Fibroblast of lung (primary cell): ENCODE measurements at places on chromosomes 2 and 18. TPM values are rescaled to one million over a fixed set of nuclear protein-coding genes. Genes with fewer than 3 reads are reported as not detected.
A peak's percentile ranks its signal among the peaks of the same experiment; 100 is the strongest.

DNA sequence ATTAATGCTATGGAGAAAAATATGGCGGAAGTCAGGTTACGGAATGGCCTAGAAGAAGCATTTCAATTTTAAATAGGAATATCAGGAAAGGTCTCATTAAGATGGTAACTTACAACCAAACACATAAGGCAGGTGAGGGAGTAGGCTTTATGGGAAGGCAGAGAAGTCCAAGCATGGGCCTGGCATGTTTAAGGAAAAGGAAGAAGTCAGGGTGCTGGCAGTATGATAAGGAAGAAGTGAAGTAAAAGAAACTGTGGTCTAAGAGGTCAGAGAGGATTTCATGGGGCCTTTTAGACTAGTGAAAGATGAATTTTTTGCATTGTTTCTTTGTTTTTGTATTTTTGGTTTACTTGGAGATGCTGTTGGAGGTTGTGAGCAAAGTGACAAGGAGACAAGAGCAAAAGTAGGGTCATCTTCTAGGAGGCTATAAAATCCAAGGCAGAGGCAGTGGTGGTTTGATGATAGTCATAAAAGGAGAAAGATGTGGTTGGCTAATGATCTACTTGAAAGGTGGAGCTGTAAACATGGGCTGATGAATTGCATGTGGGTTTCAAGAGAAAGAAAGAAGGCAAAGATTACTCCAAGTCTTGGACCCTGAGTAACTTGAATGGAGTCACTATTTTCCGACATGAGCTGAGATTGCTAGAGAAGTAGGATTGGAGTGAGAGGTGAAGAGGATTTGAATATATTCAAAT lies 354.3 kb downstream of the GPD2 start:
- H3K27ac ChIP-seq = no peak overlapping the region
- no peaks in the 10 kb centered on the region for H3K4me1 ChIP-seq
- H3K4me3 ChIP-seq = no peak overlapping the region

- peaks cover 15% of the 10 kb centered on the region for H3K4me1 ChIP-seq
- H3K27me3 ChIP-seq = no peaks in the 10 kb centered on the region
- peak; percentile 99 for DNase-seq
- H3K4me3 ChIP-seq = no peak overlapping the region
- no peaks in the 10 kb centered on the region for H3K36me3 ChIP-seq
Observed at GRCh38 chr2:88600038-88600465, 27.2 kb downstream of the EIF2AK3 start.

DNA sequence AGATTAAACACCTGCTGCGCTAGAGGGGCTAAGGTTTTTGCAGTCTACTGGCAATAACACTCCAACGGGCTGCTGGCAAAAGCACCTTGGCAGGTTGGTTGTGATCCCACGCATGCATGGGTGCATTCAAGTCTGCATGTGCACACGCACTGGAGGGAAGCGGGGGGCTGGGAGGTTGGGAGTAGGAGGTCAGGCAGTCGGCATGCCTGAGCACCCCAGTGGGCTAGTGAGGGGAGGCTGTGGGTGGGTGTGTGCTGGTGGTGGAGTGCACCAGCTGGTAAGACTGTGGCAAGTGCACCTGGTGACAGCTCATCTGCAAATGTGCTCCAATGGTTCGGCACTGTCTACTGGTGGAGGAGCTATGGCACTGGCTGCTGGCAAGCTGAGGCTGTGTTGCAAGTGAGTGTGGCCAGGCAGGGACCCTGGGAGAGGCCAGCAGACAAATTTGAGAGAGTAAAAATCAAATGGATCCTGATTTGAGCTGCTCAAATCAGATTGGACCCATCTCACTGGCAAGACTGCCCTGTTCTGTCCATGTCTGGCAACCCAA lies 460.6 kb upstream of the DSEL start:
- no peak overlapping the region for H3K4me3 ChIP-seq
- H3K36me3 ChIP-seq = no peaks in the 10 kb centered on the region
- no peaks in the 10 kb centered on the region for H3K4me1 ChIP-seq
- no peak overlapping the region for H3K27ac ChIP-seq

- H3K4me3 ChIP-seq = no peak overlapping the region
- no peak for DNase-seq
- peaks cover 6% of the 10 kb centered on the region for H3K4me1 ChIP-seq
- H3K27me3 ChIP-seq = no peaks in the 10 kb centered on the region
Observed at GRCh38 chr2:74585406-74586185, 31.1 kb downstream of the DOK1 start.

DNA sequence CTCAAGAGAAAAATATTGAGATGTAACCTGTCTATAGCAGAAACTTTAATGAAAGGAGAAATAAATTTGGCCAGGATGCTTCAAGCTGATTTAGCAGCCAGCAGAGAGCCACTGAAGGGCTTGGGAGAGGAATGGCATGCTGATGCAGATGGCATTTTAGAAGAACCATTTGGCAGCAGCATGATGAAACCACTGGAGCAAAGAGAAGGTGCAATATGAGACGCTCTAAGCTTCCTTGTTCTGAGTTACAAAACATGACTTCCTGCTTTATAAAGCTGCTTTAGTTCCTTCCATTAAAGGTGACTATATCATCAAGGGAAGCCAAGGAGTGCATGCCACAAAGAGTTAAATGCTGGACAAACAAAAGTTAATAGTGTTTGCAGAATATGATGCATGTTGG lies 189.7 kb downstream of the PID1 start:
- H3K36me3 ChIP-seq = no peaks in the 10 kb centered on the region
- DNase-seq = peak; percentile 6
- no peak overlapping the region for H3K4me3 ChIP-seq
- no peaks in the 10 kb centered on the region for H3K27me3 ChIP-seq

DNA sequence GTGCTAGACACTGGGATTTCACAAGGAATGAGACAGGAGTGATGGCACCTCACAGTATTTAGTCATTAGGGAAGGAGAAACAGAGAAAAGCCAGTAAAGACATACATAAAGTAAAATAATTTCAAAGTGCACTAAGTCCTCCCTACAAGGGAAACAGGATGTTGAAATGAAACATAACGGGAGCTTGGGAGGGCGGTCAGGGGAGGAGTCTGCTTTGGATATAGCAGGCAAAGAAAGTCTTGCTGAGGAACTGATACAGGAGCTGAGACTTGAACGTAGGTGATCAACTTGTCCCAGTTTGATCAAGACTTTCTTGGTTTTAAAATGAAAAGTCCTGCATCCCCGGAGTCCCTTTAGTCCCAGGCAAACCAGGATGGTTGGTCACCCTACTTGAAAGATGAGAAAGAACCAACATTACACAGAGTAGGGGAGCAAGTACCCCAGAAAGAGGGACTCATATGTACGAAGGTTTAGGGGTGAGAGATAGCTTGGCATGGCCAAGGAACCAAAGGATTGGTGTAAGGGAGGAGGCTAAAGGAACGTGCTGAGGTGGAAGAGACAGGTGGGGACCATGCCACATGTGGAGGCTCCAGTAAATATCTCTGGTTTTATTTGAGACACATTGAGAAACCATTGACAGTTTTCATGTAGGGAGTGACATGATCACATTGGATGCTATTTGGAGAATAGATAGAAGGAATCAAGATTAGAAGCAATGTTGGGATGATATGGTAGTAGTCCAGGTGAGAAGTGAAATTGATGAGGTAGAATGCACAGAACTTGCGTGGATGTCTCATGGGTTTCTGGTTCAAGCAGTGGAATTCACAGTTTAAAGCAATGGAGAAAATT lies 28.4 kb downstream of the FBXO48 start:
- no peak overlapping the region for H3K4me3 ChIP-seq
- H3K4me1 ChIP-seq = no peaks in the 10 kb centered on the region
- H3K27me3 ChIP-seq = no peaks in the 10 kb centered on the region
- H3K36me3 ChIP-seq = no peaks in the 10 kb centered on the region
- DNase-seq = no peak

DNA sequence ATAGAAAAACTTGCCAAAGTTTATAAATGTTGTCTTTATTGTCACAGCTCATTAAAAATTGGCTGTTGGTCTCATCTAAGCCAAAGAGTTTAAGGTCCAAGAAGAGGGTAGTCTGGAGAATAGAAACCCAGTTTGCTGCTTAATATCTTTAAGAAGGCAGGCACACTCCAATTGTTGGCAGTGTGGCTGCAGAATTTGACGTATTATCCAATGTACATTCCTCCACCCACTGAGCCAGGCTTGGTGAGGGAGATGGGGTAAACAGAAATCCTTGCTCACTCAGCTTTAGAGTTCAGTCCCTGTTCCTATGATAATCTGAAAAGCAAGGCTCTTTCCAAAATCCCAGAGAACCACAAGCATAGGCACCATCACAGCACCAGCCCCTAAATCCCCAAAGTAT lies 10.7 kb upstream of the ADD2 start:
- no peaks in the 10 kb centered on the region for H3K4me1 ChIP-seq
- H3K36me3 ChIP-seq = no peaks in the 10 kb centered on the region
- no peak overlapping the region for H3K4me3 ChIP-seq
- DNase-seq = no peak
- H3K27me3 ChIP-seq = peaks cover 2% of the 10 kb centered on the region
- H3K27ac ChIP-seq = no peak overlapping the region

ASXL3 gene
- 0.06 and 0.16 TPM in 2 replicates for polyA plus RNA-seq

DNA sequence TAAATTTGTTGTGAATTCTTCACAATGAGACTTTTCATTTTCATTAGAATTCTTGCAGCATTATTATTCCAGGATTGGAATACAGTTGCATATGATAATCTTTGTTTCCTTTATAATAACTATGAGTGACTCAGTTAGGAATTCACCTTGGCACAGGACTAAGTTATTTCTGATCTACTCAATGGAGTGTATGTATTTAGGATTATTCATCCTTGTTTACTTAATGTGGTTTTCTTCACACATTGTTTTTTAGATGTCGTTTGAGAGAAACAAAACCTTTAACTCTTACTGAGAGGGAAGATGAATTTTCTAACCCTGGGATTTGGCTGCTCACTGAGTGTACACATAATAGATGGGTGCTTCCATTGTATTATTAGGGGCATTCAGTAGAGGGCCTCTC lies 970.1 kb downstream of the DPP10 start:
- H3K27me3 ChIP-seq = no peaks in the 10 kb centered on the region
- H3K4me3 ChIP-seq = no peak overlapping the region
- no peaks in the 10 kb centered on the region for H3K4me1 ChIP-seq
- peak; percentile 14 for DNase-seq
- H3K36me3 ChIP-seq = no peaks in the 10 kb centered on the region
- no peak overlapping the region for H3K27ac ChIP-seq

DNA sequence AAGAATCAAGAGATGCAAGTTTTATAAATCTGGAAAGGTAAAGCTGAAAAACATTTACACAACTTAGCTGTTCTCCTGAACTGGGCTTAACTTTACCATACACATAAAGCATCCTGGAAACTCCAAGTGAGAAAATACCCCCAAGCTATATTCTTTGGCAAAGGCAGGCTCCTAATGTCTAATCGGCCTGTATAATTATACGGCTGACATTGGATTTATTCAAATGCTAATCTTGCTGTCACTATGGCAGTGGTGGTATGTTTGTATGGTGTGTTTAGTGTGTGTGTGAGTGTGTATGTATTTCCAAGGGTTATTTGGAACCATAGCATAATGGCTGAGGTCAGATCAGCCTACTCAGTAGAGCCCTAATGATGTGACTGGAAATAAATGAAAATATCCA lies 1031.8 kb upstream of the ZEB2 start:
- no peaks in the 10 kb centered on the region for H3K27me3 ChIP-seq
- no peaks in the 10 kb centered on the region for H3K36me3 ChIP-seq
- no peak for DNase-seq
- H3K27ac ChIP-seq = no peak overlapping the region
- no peak overlapping the region for H3K4me3 ChIP-seq

GRCh38 chr2:195732574-195732973 lies 75.5 kb downstream of the SLC39A10 start:
- H3K27me3 ChIP-seq = no peaks in the 10 kb centered on the region
- no peaks in the 10 kb centered on the region for H3K4me1 ChIP-seq
- no peak for DNase-seq
- no peak overlapping the region for H3K27ac ChIP-seq
- no peak overlapping the region for H3K4me3 ChIP-seq

GRCh38 chr2:67825476-67825875 lies 237.3 kb downstream of the C1D start:
- no peaks in the 10 kb centered on the region for H3K27me3 ChIP-seq
- no peak overlapping the region for H3K4me3 ChIP-seq
- no peaks in the 10 kb centered on the region for H3K4me1 ChIP-seq
- H3K36me3 ChIP-seq = no peaks in the 10 kb centered on the region

DNA sequence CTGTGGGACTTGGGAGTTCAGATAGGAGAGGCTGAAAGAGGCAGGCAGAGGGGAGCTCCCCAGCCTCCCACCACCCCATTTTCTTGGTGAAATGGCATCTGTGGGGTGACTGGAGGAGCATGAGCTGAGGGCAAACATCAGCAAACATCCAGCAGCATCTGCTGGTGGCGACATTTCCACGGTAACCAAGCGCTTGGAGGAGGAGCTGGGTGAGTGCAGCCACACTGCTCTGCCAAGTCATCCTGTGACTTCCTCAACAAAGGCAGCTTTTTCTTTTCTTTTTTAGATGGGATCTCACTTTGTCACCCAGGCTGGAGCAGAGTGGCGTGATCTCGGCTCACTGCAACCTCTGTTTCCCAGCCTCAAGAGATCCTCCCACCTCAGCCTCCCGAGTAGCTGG lies 5.6 kb downstream of the TXNL4A start:
- H3K36me3 ChIP-seq = peaks cover 5% of the 10 kb centered on the region
- no peak overlapping the region for H3K4me3 ChIP-seq
- DNase-seq = peak; percentile 28
- no peaks in the 10 kb centered on the region for H3K27me3 ChIP-seq

NT5C1B gene
- not detected in 2 replicates for polyA plus RNA-seq

- H3K4me1 ChIP-seq = no peaks in the 10 kb centered on the region
- no peak for DNase-seq
- no peaks in the 10 kb centered on the region for H3K27me3 ChIP-seq
- H3K4me3 ChIP-seq = no peak overlapping the region
- no peak overlapping the region for H3K27ac ChIP-seq
- H3K36me3 ChIP-seq = no peaks in the 10 kb centered on the region
Observed at GRCh38 chr2:10239561-10239967, 63.1 kb upstream of the HPCAL1 start.

GLI2 gene
- 2.8 and 3.8 TPM in 2 replicates for polyA plus RNA-seq

ANTXR1 gene
- polyA plus RNA-seq = 87.2 and 101 TPM in 2 replicates

GRCh38 chr2:165573534-165574461 lies 104.3 kb downstream of the CSRNP3 start:
- no peaks in the 10 kb centered on the region for H3K27me3 ChIP-seq
- no peaks in the 10 kb centered on the region for H3K4me1 ChIP-seq
- DNase-seq = peak; percentile 63
- no peak overlapping the region for H3K4me3 ChIP-seq
- H3K36me3 ChIP-seq = no peaks in the 10 kb centered on the region

- no peaks in the 10 kb centered on the region for H3K4me1 ChIP-seq
- H3K27me3 ChIP-seq = no peaks in the 10 kb centered on the region
- H3K4me3 ChIP-seq = no peak overlapping the region
- H3K36me3 ChIP-seq = no peaks in the 10 kb centered on the region
Observed at GRCh38 chr2:34799556-34799955, 1200.5 kb upstream of the FAM98A start.

- no peaks in the 10 kb centered on the region for H3K36me3 ChIP-seq
- no peak for DNase-seq
- H3K27ac ChIP-seq = peak within 1 kb of the TSS; percentile 63
- H3K27me3 ChIP-seq = no peaks in the 10 kb centered on the region
Observed at GRCh38 chr18:35581546-35581897, at the start of gene GALNT1. Gene GALNT1 (plus strand): TSS chr18:35581740. CDS start chr18:35654663, 72,923 bp downstream.
